ENCODE measurements at places on chromosomes 7 and 10.
A peak's percentile ranks its signal among the peaks of the same experiment; 100 is the strongest.

GRCh38 chr10:48209241-48209640 is 65.3 kb downstream of the FRMPD2 start:
- DNase-seq: peak; percentile 2

GRCh38 chr10:72727130-72727529 is 35.2 kb downstream of the MCU start:
- peak; percentile 80 for DNase-seq

DNA sequence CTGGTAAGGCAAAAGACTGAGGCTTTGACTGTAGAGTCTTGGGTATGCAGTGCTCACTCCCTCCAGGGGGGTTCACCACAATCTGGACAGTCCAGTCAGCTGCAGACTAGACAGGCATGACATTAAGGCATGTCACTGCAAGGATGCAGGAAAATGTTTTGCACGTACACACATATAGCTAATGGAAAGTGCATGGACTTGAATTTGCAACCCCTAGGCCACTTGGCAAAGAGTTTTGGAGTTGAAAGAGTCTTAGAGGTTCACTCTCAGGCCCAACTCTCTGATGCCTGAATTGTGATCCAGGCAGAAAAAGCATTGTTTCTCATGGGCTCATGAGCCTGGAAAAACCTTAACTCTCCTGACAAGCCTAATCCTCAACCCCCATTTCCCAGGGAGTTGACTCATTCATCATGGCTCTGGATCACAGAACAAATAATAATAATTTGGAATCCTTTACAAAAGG is 51.9 kb downstream of the LAMB4 start:
- DNase-seq: no peak

GRCh38 chr7:63521-64021 is 128.8 kb upstream of the FAM20C start:
- DNase-seq: no peak

DNA sequence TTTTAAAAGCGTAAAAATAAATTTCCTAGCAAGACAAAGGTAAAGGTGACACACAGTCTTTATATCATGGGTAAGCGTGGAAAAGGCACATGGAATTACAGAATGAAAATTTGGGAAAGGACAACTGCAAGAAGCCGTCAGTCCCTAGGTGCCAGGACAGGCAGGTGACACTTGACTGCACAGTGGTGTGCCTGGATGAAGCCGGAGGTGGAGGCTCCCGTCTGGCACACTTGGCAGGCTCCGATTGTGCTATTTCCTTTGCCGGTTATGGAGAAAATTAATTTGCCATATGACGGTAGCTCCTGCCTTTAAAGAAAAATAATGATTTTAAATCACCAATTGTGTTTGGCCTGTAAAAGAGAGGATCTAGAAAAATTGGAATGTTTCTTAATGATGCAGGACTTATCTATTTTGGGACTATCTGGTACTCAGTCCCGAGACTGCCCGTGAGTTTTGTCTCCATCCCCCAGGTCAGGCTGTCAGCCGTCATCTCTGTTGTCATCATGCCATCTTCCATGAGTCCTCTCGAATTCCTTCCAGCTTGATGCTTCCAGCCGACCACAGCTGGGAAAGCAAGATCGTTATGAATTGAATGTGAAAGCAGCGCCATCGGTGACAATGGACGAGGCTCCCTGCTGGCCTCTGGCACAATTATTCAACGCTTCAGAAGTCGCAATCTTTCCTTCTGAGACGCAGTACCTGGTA is 56.2 kb upstream of the MGMT start:
- DNase-seq: no peak

DNA sequence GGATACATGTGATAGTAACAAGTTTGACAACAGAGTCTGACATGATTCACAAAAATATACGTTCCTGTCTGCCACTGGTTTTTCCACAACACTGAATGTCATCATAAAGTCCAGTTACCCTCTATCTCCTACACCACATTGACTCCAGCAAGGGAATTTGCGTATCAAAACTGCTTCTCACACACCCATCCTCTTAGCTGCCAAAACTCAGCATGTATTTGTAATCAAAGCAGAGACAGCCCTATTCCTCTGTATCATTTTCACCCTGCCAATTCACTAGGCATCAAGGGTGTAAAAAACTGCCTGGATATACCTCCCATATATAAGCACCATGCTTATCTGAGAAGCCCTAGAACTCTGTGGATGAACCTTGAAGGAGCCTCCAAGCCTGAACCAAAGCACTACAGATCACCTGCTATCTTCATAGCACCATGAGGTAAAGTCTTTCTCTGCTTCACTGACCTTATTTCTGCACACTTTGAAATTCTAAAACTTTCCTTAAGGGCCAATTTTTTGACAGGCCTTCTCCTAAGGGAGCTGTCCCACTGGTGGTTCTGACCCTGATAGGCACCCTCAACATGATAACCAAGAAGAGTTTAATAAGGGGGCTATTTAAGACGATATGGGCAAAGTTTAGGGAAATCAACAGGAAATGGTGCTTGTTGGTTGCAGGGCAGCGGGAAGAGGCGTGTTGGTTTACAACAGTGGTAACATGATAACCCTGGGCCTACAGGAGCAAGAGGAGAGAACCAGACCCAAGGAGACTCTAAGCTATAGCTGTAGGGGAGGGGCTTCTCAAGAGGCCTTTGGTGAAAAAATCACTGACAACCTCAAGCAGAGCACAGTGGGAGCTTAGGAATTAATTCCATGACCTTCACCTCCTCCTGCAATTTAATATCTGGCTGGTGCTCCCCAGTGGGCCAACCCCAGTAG is at the start of gene IFIT1B:
Gene IFIT1B (plus strand): TSS at position 352 of the 933 bp plus-strand sequence. CDS start 80 bp downstream, at position 432.
- DNase-seq: no peak

DNA sequence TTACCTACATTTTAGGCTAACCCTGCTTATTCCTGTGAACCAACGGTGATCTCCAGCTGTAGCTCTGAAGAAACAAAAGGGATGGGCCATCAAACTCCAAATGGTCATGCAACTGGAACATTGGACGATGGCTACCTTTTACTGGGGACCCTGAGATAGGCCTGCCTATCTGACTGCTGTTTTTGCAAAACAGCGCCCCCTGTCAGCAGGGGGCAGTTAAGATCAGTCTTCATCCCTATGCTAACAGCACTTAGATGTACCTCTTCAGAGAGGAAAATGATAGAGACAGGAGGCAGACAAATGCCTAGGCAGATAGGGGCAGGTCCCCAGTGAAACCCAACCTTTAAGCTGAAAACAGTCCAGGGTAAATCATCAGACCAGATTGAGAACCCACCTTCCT is 1085.4 kb upstream of the SORCS1 start:
- no peak for DNase-seq
